ENCODE measurements at places on chromosomes 16 and 17. TPM values are rescaled to one million over a fixed set of nuclear protein-coding genes. Genes with fewer than 3 reads are reported as not detected.

Gene TAT
- 0.23 TPM for polyA plus RNA-seq

Gene USP7
- polyA plus RNA-seq, result 9.1 TPM

Gene VAT1L
- not detected for polyA plus RNA-seq

Gene PLEKHH3
- polyA plus RNA-seq, result 0.89 TPM

Gene PABPN1L
- not detected for polyA plus RNA-seq

Gene TEX19
- not detected for polyA plus RNA-seq

Gene WNT3
- not detected for polyA plus RNA-seq
